Omental fat pad (tissue), 4 donors: ENCODE measurements at places on chromosomes 1 and 21. TPM values are rescaled to one million over a fixed set of nuclear protein-coding genes. Genes with fewer than 3 reads are reported as not detected.

- no peak for DNase-seq
These were observed 8.9 kb downstream of the VSIG8 start for GRCh38 chr1:159853417-159854115.

DNA sequence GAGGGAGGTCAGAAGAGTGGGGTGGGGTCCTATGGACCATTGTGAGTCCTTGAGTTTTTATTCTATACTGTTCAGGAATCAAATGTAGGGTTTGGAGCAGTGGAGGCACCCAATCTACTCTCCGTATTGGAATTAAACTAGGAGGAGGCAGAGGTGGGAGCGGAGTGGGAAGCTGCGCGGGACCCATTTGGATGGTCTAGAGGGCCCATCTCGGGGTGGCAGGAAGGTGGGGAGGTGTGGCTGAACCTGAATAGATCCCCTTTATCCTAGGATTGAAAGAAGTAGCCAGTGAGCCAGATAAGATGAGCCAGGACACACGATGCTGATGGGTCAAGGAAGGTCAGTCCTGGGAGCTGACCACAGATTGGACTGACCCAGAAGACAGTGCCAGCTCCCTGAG lies 325.8 kb downstream of the AJAP1 start:
- no peak for DNase-seq

- DNase-seq, result no peak
These were observed 66.7 kb upstream of the AJAP1 start for GRCh38 chr1:4587721-4588120.

DNA sequence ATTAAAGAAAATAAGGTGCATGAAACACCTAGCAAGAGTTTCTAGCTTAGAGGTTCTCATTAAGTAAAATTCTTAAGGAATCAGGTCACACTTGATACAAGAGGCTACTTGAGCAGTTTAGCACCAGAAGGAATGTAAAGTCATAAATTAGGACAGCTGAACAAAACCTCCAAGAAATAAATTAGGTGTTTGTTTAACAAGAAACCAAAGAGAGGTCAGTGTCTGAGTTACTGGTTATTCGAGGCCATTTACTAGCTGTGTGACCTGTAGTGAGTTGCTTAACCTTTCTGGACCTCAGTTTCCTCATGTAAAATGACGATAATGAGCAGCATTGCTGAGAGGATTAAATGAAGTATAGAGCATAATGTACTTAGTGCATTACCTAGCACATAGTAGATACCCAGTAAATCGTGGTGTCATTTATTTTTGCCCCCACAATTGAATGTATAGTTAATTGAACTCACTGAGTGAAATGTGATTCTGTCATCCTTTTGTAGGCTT lies 908 bp upstream of the ELK4 start:
- no peak for DNase-seq

- DNase-seq, result no peak
These were observed 103.6 kb downstream of the RHOU start for GRCh38 chr1:228838717-228839500.

- no peak for DNase-seq
These were observed 16.8 kb downstream of the CXADR start for GRCh38 chr21:17529648-17530047.

DNA sequence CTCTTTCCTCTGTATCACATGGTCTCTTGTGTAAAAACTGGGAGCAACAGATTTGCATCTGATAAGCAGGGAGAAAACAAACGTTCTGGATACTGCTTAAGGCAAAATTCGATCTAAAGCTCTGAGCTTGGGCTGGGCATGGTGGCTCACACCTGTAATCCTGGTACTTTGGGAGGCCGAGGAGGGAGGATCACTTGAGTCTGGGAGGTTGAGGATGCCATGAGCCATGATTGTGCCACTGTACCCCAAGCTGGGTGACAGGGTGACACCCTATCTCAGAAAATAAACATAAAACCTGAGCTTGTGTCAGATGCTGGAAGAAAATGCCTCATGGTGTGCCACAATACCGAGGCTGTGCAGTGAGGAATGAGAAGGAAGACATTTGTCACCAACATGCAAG lies 73.9 kb downstream of the SCCPDH start:
- DNase-seq, result no peak

DNA sequence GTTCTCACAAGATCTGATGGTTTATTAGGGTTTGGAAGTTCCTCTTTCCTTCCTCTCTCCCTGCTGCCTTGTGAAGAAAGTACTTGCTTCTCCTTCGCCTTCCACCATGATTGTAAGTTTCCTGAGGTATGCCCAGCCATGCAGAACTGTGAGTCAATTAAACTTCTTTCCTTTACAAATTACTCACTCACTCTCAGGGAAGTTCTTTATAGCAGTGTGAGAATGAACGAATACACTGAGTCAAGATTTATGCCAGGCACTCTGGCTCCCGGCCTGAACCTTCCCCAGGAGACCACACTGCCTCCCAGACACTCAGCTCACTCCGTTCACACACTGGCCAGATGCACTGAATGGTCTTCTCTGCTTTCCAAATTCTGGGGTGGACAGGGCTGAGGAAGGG lies 308.3 kb upstream of the AJAP1 start:
- no peak for DNase-seq

DNA sequence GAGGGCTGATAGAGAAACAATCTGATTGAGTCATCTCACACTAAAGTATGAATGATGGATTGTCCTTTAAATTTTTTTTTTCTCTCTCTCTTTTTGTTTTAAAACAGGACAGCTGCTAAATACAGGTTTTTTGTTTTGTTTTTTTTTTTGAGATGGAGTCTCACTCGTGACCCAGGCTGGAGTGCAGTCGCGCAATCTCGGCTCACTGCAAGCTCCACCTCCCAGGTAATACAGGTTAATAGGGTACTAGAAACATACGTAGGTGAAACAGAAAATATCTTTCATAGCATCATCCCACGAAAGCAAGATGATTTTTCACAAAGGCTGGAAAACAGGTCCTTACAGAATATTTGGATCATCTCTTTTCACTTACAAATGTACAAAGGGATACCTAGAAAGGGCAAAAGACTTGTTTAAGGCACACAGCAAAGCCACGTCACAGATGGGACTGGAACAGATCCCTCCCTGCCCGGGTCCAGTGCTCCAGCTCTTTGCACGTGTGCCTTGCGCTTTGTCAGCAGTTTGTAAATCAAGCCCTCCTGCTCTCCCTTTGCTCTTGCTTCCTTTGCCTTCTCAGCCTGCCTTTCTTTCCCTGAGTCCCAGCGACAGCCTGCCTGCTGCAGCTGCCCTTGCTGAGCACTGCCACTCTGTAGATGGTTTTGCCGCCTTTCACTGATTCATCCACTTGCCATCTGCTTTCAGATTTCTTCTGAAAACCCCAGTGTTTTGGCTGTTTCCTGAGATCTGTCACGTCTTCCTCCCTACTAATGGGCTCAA lies 171.3 kb upstream of the BEND5 start:
- no peak for DNase-seq

Gene PROX1
- 6.2 TPM for total RNA-seq

Gene ASTN1
- 1.2 TPM for total RNA-seq

Gene NR1I3
- not detected for total RNA-seq

Gene SPRR1B
- not detected for total RNA-seq

Gene ARL8A
- total RNA-seq, result 31.1 TPM

Gene AGRN
- total RNA-seq, result 27.1 TPM

Gene GUCA2A
- not detected for total RNA-seq
